ENCODE measurements at places on chromosomes 1 and 21. TPM values are rescaled to one million over a fixed set of nuclear protein-coding genes. Genes with fewer than 3 reads are reported as not detected.

GRCh38 chr1:212722270-212722957 is 22.8 kb upstream of the BATF3 start:
- no peak for DNase-seq

FBXO2 gene
- total RNA-seq: 0.32 TPM

- no peak for DNase-seq
Observed at GRCh38 chr1:170075186-170075585, 691 bp upstream of the KIFAP3 start.

DNA sequence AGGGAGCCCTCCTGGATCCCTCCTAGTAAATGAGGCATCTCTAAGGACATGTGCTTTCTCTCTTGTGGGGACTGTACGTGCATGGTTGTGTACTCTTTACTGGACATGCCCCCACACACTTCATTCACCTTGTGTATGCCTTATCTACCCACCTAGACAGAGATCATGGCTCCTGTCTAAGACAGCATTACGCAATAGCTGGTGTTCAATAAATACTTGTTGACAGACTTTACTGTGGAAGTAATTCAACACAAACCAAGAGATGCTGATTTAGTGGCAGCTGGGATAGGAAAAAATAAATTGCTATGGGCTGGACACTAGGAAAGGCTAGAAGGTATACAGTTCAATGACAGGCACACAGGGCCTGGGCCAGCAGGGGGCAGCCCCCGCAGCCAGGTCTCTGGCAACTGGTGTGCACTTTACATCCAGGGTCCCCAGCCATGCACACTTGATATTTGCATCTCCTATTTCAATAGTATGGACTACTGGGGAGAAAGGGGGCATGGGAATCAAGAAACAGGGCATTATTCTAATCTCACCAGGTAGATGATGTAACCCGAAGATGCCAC is 24.2 kb downstream of the TRABD2B start:
- no peak for DNase-seq

- DNase-seq: no peak
Observed at GRCh38 chr21:26461500-26461899, 111.6 kb downstream of the CYYR1 start.

DNA sequence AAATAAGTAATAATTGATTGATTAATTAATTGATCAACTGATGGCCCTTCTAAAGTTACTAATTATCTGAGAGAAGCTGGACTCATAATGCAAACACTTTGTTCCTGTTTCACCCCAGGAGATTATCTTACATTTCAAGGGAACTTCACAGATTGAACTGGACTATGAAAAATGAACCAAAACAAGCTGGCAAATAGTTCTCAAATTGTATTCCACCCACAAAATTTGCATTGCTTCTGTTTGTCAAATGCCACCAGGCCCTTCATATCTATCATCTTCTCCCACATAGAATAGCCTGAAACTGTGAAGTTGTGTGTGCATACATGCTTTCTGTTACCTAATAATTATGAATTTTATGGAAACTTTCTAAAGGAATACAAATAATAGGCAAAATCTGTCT is 104.0 kb downstream of the ZNF281 start:
- peak; percentile 48 for DNase-seq

- no peak for DNase-seq
Observed at GRCh38 chr1:97004743-97005142, 283.2 kb downstream of the PTBP2 start.

GRCh38 chr1:19665186-19665495 is 466 bp downstream of the HTR6 start:
- no peak for DNase-seq

LYPD8 gene
- not detected for total RNA-seq

DNA sequence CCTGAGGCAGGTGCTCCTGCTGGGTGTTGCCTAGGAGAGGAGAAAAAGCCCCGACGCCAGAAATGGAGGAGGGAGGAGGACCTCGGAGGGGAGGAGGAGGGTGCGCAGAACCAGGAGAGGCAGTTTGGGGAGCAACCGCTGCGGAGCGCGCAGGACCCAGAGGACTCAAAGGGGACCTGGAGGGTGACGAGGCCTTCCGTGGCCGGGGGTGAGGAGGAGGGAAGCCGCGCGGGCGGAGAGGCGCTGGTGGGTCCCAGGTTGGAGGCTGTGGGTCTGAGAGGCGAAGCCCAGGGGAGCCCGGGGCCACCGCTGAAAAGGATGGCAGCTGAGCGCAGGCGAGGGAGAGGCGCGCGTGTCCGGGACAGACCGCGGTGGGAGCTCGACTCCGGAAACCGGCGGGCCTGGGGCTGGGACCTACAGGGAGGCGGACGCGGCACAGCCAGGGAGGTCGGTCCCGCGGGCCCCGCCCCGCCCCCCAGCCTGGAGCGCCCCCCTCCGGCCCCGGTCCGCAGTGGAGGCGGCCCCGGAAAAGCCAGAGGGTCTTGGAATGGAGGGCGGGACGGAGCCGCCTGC is 15.1 kb downstream of the RNF223 start:
- no peak for DNase-seq

GRCh38 chr1:31570906-31571305 is 5.4 kb upstream of the TINAGL1 start:
- no peak for DNase-seq

CNR2 gene
- total RNA-seq: 15.1 TPM

DNA sequence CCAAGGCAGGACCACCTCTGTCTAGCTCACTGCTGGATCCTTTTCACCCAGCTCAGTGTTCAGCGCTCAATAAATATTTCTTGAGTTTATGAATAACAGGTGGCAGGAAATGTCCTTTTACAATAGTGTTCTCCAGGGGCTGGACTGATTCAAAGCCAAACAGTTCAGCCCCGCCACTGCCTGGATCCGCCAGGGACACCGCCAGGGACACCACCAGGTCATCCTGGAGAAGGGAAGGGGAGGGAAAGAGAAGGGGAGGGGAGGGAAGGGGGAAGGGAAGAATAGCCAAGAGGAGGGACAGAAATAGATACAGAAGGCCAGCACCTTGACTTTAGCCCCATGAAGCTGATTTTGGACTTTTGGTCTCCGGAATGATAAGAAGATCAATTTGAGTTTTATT is 255.6 kb downstream of the GRIK3 start:
- DNase-seq: no peak

All from GM12878 (cell line).